ENCODE measurements at places on chromosomes 13 and 19.
A peak's percentile ranks its signal among the peaks of the same experiment; 100 is the strongest.

DNA sequence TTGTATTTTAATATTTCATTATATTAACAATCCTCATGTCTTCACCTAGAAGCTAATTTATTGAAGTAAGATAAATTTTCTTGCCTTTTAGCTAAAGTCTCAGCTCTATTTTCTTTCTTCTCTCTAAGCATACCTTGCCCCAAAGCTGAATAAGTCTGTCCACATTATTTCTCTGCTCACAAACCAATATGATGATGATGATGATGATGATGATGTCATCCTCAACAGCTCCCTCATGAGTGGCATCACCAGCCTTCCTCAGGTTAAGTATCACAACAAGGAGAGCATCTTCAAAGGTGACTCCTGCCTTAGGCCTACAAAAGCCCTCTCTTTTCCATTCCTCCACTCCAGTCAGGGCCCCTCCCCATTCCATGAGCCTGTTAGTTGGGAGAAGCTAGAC, 31.9 kb upstream of the ATP12A start:
- no peak for DNase-seq

DNA sequence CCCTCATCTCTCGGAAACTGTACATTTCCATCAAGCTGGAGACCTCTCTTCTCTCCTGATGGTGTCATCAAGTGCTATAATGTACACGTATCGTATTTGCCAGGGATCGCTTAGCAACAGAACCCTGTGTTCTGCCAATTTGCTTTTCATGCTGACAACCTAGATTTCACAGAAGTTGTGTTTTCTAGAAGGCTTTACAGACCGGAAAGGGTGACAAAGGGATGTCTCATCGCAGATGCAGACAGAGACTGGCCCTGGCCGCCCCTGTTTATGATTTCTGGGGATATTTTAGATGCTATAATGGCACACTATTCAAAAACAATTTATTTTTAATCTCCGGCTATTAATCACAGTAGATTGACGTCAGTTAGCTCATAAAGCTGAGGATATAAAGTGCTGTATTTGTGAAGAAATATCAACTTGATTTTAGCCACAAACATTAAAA, 291.4 kb downstream of the IRS2 start:
- no peak for DNase-seq

DNA sequence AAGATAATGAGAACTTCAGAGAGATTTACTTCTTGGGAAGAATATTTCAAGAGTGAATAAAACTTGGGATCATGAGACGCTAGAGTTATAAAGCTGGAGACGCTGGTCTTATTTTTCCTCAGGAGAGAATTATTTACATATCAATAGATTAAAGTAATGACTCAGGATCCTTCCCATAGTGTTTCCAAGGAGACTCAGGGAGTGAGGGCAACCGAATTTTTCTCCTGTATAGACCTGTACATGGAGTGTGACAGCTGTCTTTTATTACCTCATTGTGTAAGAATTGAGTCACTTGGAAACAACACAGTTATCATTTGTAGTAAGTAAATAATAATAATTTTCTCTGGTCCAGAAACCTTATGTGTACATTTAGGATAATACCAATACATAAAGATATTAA, 1905.5 kb downstream of the OLFM4 start:
- no peak for DNase-seq

GRCh38 chr13:42001580-42001979, 40.7 kb upstream of the VWA8 start:
- DNase-seq = peak; percentile 36

DNA sequence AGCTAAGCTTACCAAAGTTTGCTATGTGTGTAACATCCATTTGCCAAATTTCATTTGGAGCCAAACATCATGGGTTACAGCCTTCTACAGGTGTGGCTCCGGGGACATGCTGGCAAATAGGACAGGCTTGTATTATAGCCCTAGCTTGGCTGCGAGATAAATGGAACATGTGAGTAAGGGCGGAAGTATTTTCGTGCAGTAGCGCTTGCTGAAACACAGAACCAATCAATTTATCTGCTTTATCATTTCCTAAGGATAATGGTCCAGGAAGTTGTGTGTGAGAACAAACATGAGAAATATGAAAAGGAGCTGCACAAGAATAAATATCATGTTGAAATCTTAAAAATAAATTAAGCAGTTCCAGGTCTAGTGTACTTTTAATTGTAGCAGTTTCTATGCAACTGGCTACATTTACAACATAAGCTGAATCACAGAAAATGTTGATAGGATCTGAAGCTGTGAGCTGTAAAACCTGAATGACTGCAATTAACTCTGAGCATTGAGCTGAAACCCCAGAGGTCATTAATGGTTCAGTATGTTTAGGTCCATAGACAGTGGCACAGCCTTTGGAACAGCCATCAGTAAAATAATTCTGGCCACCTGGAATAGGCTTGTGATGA, 22.2 kb upstream of the ZNF100 start:
- DNase-seq = no peak

DNA sequence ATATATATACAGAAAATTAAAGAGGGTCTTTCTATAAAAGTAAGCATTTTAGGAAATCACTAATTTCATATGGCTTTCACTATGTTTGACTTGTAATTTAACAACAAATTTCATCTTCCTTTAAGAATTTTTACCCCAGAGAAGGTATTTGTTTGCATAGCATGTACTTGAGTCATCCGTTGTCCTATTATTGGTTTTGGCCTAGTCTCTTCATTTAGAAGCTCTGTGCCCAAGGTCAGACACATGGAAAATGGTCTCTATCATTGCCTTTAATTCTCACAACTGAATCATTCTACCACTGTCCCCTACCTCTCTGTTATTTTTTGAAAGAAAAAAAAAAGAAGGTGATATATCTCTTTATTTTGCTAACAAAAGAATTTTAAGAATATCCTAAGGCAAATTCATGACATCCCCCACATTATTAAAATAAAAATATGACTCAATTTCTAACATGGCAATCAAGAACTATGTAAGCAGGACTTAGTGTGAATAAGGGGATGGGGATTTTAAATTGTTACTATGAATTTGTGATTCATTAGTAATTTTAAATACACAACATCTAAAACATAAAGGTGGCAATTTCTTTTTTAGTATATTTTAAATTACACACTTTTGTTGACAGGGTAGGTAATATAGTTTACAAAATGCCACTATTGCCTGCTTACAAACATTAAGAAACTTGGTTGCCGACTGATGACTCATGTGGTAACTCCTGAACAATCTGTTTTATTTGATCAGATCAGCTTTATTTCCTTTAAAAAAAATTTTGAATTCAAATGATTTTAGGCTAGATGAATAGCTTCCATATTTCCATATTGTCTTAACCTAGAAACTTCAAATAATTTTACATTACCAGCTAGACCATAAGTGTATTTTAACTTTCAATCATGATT, 13.9 kb downstream of the SLITRK5 start:
- DNase-seq = no peak

DNA sequence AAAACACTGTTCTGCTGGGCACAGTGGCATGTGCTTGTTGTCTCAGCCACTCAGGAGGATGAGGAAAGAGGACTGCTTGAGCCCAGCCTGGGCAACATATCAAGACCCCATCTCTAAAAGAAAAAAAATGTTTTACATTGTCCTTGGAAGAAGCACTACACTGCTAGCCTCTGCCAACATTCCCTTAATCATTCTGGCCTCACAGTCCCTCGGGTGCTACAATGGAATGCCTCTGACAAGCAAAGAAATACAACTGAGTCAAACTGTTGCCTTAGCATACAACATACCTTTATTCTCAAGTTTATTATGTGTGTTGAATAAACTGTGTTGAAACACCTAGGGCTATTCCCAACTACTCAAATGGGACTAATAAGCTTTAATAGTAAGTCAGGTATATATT, 56.1 kb downstream of the PSPC1 start:
- no peak for DNase-seq

GRCh38 chr13:80475718-80476117, 134.8 kb upstream of the SPRY2 start:
- no peak for DNase-seq

DNA sequence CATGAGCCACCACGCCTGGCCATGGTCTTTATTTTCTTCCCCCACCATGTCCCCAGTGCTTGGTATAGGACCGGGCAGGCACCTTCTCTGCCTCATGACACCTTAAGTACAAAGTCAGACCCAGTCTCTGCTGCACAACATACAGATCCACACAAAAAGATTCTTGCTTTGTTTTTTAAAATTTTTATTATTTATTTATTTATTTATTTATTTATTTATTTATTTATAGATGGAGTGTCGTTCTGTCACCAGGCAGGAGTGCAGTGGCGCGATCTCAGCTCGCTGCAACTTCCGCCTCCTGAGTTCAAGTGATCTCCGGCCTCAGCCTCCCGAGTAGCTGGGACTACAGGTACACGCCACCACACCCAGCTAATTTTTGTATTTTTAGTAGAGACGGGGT, 2.5 kb upstream of the NFIX start:
- DNase-seq = no peak

- DNase-seq = no peak
Measured at GRCh38 chr13:59409634-59410200, 754.0 kb downstream of the DIAPH3 start.

DNA sequence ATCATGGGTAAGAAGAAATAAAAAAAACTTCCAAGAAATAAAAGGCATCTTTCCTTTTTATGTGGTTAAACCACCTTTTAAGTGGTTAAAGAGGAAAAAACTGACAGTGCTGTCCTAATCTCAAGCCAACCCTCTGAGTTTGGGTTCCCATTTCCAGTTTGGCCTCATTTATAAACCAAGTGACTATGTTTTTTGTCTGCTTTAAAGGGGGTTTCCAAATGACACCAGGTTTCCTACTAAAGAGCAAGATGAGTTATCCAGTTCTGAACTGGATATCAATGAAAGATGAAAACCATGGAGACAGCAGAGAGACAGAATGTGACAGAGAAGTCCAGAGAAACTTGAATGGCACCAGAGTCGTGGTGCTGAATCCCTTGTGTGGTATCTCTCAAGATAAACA, 251.5 kb downstream of the ABCC4 start:
- DNase-seq = no peak

GRCh38 chr19:6739390-6739882, at the start of gene TRIP10:
Gene TRIP10 (plus strand): TSS chr19:6739680. CDS start chr19:6739762, 82 bp downstream.
- no peak for DNase-seq

GRCh38 chr13:46594374-46595078, 41.6 kb downstream of the LRCH1 start:
- DNase-seq = no peak

DNA sequence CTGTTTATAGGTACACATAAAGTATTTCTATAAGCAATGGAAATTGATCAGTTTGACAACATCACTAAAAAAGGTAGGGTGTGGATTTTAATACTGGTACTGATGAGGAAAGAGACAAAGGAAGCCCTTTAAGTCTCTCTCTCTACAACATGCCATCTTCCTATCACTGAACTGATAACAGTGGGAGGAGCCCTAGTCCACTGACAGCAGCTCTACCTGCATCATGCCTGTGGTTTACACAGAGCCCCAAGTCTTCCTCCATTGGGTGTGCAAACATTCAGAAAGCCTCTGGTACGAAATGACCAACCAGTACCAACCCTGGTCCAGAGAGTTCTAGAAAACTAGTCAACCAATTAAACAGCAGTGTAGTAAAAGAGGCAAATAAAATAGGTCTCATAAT, 53.4 kb downstream of the KLF12 start:
- no peak for DNase-seq

Measured in epithelial cell of proximal tubule (primary cell).